ENCODE measurements at places on chromosomes 1 and 21.

- DNase-seq = no peak
Observed at GRCh38 chr1:235624721-235625333, 24.8 kb downstream of the GNG4 start.

GRCh38 chr1:146016891-146017290 lies 4.6 kb downstream of the HJV start:
- no peak for DNase-seq

DNA sequence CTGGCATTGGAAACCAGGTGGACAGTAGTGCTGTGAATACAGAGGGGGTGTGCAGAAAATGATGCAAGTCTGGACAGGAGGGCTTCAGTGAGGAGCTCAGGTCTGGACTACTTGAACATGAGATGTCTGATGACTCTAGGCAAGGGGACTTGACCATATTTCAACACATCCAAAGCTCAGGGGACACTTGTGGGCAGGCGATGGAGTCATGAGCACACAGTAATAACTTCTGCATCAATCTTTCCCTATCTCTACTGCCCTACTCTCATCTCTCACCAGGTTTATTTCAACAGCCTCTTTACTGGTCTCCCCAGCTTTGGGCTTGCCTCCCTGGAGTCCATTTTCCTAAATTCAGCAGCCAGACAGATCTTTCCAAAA lies 21.9 kb downstream of the FMO2 start:
- DNase-seq = no peak

DNA sequence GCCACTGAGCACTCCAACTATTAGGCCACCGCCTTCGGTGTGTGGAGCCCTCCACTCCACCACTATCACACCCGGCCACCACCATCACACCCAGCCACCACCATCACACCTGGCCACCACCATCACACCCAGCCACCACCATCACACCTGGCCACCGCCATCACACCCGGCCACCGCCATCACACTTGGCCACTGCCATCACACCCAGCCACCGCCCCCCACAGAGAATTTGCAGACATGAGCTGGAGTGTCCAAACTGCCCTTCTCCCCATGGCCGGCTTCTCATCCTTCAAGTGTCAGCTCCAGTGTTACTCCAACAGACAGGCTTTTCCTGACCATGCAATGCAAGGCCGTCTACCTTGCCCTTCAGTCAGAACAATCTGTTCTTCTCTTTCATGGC lies 50.4 kb upstream of the A3GALT2 start:
- no peak for DNase-seq

DNA sequence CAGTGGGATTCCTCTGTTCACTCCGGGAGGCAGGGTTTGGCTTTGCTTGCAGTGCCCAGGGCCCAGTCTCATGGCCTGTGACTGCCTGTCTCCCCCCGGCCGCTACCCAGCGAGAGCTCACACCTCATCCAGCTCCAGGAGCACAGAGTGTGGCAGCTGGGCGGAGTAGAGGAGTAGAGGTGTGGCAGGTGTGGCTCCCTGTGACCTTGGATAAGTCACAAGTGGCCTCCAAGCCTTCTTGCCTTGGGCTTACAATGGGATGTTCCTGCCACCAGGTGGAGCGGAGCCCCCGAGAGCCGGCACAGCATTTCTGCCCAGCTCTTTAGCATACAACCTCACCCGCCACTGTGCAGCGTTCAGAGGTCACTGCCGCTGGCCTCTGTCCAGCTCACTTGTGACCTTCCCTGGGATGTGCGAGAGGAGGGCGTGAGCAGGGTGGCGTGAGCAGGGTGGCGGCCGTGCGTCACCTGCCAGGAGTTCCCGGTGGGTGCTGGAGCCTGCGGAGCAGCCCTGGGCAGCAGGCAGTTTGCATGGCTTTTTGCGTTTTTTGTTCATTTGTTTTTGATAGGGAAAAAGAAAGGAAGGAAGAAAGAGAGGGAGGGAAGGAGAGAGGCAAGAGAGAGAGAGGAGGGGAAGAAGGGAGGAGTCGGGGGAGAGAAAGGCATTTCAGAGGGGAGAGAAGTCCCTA lies 42.4 kb downstream of the CRYAA start:
- no peak for DNase-seq
